ENCODE measurements at places on chromosomes 4 and X.

GRCh38 chrX:69016293-69016941 lies 148.8 kb downstream of the PJA1 start:
- no peak for DNase-seq

GRCh38 chr4:57320849-57321248 lies 210.7 kb upstream of the IGFBP7 start:
- no peak for DNase-seq

- DNase-seq, result no peak
Measured at GRCh38 chr4:21327976-21328700, 620.4 kb downstream of the KCNIP4 start.

- no peak for DNase-seq
Measured at GRCh38 chr4:138320831-138321230, 78.7 kb upstream of the SLC7A11 start.

DNA sequence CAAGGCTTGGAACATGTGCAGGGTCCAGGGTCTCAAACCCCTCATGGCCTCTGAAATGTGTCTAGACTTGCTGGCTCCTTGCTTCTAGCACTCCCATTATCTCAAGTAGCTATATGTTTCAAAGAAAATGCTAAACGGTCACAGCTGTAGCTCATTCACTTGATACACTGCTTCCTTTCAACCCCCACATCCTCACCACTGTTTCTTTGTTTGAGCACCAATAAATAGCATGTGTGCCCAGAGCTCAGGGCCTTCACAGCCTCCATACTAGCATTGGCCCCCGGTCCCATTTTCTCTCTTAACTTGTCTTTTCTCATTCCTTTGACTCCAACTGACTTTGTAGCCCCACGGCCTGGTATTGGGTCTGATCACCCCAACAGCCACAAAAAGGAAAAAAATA lies 801.8 kb downstream of the STIM2 start:
- DNase-seq, result no peak

DNA sequence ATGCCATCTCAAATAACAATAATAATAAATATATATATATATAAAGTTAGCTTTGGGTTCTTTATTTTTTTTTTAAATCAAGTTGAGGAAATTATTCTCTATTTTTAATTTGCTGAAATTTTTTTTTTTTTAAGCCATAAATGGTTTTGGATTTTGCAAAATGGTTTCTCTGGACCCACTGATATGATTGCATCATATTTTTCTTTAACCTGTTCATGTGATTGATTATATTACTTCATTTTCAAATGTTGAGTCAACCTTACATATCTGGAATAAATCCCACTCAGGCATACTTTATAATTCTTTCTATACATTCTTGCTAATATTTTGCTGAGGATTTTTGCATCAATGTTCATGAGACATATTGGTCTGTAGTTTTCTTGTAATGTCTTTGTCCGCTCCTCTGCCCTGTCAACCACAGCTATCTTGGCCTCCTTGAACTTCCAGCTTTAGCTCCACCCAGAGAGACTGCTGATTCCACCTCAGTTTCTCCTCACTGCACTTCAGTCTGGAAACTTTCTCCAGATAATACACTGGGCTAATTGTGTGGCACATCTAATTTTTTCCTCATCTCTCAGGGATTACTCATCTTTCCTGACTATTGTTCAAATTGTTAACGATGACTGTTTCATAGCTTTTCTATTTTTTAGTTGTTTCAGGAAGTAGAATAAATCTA lies 160.9 kb upstream of the GIMD1 start:
- DNase-seq, result no peak

DNA sequence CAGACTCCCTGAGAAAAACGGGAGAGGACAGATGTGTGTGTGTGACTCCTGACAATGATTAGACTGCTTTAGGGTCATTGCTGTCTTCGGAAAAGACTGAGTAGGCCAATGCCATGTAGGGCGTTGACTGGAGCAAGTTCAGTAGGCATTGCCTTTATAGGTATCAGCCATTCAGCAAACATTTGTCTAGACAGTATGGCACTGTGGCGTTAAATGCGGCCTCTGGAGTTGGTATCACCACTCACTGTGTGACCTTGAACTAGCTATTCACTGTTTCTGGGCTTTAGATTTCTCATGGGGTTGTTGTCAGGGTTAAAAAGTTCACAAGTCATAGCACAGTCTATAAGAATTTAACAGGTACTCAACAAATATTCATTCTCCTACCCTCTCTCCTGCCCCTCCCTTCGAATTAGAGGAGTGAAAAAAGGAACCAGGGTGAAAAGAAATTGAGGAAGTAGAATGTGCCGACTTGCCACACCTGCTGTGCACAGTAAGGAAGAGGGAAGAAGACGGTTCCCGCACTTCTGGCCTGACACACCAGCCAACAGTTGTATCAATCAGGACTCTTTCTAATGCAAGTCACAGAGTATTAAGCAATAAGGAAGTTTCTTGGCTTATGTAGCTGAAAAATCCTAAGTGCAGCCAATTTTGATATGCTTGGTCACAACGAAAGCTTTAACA lies 83.2 kb upstream of the PLAC8 start:
- DNase-seq, result no peak

GRCh38 chrX:83535417-83536196 lies 27.5 kb downstream of the POU3F4 start:
- DNase-seq, result no peak

- DNase-seq, result no peak
Measured at GRCh38 chrX:103792916-103793544, 16.4 kb downstream of the PLP1 start.

GRCh38 chrX:20623448-20623847 lies 356.7 kb upstream of the RPS6KA3 start:
- DNase-seq, result no peak

DNA sequence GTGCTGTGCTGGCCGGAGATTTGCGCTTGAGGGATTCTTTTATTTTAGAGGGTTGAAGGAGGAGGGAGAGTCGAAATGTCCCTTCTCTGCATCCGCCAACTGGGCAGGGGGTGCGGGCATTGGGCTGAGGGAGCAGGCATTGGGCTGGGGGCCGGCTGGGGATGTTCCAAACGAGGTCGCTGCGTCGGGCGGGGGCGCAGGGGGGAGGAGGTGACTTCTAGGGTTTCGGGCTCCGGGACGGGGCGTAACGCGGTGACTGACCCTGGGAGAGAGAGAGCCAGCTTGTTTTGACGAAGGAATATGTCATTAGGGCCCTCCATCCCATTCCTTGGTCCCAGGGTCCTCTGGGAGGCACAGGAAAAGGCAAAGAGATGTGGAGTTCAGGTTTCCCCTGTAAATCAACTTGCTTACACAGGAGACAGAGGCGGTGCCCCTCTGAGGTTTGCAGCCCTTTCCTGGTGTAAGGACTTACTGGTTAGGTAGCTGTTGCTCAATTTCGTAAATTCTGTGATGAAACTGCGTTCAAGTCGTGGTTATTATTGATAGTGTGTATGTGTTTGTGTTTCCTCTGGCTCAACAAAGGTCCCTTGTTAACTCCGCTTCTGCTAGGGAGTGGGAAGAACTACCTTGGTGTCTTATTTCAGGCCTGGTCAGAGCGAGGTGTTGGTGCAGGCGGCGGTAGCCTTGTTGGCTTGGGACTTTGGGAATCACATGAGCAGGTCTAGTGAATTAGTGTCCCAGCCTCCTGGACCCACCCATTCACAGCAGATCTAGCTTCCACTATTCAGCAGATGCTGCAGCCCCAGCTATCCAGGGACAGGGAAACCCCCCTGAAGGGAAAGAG lies 716 bp downstream of the FHIP1A start:
- DNase-seq, result no peak

DNA sequence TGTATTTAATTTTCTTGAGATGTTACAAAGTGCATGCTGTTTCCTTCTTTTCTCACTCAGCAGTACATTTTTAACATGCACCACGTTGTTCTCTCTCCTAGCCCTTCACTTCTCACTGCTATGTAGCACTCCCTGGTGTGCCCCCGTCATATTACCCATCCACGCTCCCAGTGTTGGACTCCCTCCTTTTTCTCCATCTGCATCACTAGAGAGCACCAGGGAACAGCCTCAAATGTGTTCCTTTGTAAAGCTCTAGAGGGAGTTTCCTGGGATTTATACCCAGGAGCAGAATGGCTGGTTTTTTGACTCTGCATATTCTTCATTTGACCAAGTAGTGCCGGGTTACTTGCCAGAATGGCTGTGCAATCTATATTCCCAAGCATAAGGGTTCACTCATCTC lies 240.3 kb upstream of the ANXA3 start:
- DNase-seq, result no peak

DNA sequence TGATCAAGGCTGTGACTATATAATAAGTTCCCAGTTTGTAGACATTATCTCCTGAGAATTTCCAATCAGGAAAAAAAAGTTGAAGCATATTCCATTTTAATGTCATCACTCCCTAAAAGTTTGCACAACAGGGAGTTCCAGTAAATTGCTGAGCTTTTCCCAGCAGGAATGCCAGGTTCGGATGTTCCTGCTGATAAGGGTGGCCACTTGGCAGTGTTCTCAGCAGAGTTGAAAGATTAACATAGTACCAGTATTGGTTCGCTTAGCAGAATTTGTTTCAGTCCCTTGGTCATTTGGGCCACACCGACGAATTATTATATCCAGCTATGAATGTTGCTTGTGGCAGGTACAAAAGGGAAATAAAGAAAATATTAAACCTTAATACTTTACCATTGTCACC lies 5.2 kb upstream of the CXCL2 start:
- DNase-seq, result no peak

DNA sequence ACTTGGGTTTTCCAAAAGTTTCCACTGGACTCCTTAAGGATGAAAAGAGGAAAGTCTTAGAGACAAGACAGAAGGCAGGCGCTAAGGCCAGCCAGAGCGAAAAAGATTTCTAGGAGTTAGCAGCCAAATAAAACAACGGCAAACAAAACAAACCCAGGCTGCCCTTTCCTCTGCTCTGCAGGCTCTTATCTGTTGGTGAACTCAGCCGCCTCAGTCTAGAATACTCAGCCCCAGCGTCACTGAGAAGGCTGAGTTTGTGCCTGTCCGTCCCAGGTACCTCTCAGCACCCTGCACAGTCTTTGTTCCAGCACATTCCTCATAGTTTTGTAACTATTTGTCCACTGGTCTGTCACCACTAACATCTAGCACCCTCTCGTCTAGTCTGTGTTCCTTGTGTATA lies 75.6 kb upstream of the FAM9C start:
- no peak for DNase-seq

- peak; percentile 4 for DNase-seq
Measured at GRCh38 chr4:4386296-4386735, 586 bp upstream of the NSG1 start.

- DNase-seq, result no peak
Measured at GRCh38 chr4:118035309-118035708, 1.0 kb downstream of the NDST3 start.

- no peak for DNase-seq
Measured at GRCh38 chrX:28717864-28718263, 130.6 kb downstream of the IL1RAPL1 start.

DNA sequence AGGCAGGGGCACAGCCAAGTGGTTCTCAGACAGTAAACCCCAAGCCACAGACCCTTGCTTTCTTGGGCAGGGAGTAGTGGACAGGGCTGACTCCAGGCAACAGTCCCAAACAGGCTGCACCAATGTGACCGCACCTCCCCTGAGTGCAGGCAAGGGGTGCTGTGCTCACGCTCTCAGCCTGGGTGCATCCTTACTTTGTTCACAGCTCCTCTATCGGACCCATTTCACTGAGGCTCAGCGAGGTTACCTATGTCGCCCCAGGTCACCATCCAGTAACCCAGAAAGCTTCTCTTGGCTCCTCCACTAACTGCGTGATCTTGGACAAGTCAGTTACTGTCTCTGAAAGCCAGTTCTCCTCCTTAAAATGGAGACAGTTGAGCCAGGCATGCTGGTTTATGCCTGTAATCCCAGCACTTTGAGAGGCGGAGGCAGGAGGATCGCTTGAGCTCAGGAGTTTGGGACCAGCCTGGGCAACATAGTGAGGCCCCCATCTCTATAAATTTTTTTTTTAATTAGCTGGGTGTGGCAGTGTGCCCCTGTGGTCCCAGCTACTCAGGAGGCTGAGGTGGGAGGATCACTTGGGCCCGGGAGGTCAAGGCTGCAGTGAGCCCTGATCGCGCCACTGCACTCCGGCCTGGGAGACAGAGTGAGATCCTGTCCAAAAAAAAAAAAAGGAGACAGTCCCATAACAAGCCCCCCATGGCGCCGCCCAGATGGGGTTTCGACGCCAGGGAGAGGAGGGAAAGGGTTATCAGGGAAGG lies 823 bp upstream of the MAN2B2 start:
- no peak for DNase-seq

GRCh38 chr4:3529363-3529762 lies 2.9 kb downstream of the LRPAP1 start:
- no peak for DNase-seq

GRCh38 chr4:174626342-174627008 lies 104.2 kb upstream of the HPGD start:
- DNase-seq, result no peak

GRCh38 chrX:130213376-130213775 lies 41.6 kb downstream of the RAB33A start:
- no peak for DNase-seq

- DNase-seq, result no peak
Measured at GRCh38 chr4:174490451-174490961, 31.8 kb downstream of the HPGD start.

GRCh38 chr4:163493643-163494359 lies 689 bp upstream of the TMA16 start:
- DNase-seq, result no peak

DNA sequence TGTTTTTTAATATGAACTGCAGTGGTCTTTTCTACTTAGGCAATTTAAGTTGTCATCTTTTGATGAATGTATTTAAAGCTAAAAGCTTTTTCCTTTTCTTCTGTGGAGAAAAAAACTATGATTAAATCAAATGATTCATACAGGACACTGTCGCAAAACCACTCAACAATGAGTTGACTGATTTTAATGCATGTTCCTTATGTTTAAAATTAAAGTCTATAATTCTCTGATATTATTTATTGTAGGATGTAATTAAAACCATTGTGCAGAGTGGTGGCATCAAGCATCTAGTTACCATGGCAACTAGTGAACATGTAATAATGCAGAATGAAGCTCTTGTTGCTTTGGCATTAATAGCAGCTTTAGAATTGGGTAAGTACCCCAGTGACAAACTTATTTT lies 172.5 kb downstream of the RAP1GDS1 start:
- DNase-seq, result no peak

DNA sequence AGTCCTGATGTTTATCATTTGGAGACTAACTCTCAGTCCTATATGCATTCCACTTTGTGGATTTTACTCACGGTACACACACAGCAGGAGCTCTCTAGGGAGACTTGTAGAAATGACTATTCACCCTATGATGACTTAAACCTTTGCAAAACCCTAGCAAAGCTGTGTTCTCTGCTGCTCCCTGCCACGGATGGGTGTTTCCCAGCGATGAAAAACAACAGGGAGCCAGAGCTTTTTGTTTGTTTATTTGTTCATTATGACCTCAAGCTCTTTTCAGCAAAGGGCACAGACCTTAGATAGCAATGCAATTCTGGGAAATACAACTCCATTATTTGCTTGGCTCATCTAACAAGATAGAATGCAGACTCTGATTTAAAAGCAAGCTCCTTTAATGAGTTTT lies 156.6 kb downstream of the GRIA3 start:
- no peak for DNase-seq

GRCh38 chr4:123701131-123701575 lies 304.6 kb downstream of the SPRY1 start:
- DNase-seq, result no peak

- DNase-seq, result no peak
Measured at GRCh38 chrX:17655211-17656034, 81.9 kb upstream of the SCML1 start.
